A549 treated with CpdA at 1 μM for 4 hours (cell line): ENCODE measurements at places on chromosomes 5 and 9. TPM values are rescaled to one million over a fixed set of nuclear protein-coding genes. Genes with fewer than 3 reads are reported as not detected.

NREP gene
- total RNA-seq, result 1.4 to 2.7 TPM (median 2.3 TPM) in 5 replicates

MAMDC2 gene
- total RNA-seq, result 0.17 to 0.38 TPM (median 0.25 TPM) in 5 replicates

NSG2 gene
- total RNA-seq, result 0.10 TPM in 1 of 5 replicates, not detected in the others

EQTN gene
- total RNA-seq, result not detected in 5 replicates

GBGT1 gene
- 1.6 to 3.0 TPM (median 2.8 TPM) in 5 replicates for total RNA-seq

MGAT1 gene
- total RNA-seq, result 67.6 to 87.7 TPM (median 82.2 TPM) in 5 replicates

FOXD4L5 gene
- total RNA-seq, result 0.05 to 0.12 TPM (median 0.06 TPM) in 3 of 5 replicates, not detected in the others

KCNIP1 gene
- not detected in 5 replicates for total RNA-seq

TAF11L10 gene
- total RNA-seq, result not detected in 5 replicates

ADAMTSL2 gene
- total RNA-seq, result not detected in 5 replicates

SUSD3 gene
- 0.50 to 0.62 TPM (median 0.54 TPM) in 5 replicates for total RNA-seq

FLT4 gene
- total RNA-seq, result 3.5 to 5.6 TPM (median 3.9 TPM) in 5 replicates

AHRR gene
- 2.9 to 3.5 TPM (median 3.3 TPM) in 5 replicates for total RNA-seq

LMAN2 gene
- total RNA-seq, result 188 to 233 TPM (median 193 TPM) in 5 replicates

IGFBPL1 gene
- total RNA-seq, result 2.3 to 3.6 TPM (median 3.1 TPM) in 5 replicates

SH3PXD2B gene
- 12.0 to 17.7 TPM (median 16.0 TPM) in 5 replicates for total RNA-seq

ATP10B gene
- not detected in 5 replicates for total RNA-seq

PTGES gene
- total RNA-seq, result 91.2 to 108 TPM (median 93.1 TPM) in 5 replicates

CBY3 gene
- not detected in 5 replicates for total RNA-seq

RRAGA gene
- 99.8 to 127 TPM (median 124 TPM) in 5 replicates for total RNA-seq

PCDHGB3 gene
- total RNA-seq, result 0.15 to 0.35 TPM (median 0.20 TPM) in 5 replicates

PCDHGB2 gene
- 0.07 to 0.19 TPM (median 0.17 TPM) in 5 replicates for total RNA-seq

SLC2A8 gene
- 11.2 to 15.4 TPM (median 14.6 TPM) in 5 replicates for total RNA-seq

GARIN3 gene
- not detected in 5 replicates for total RNA-seq

ZNF474 gene
- 0.13 to 0.23 TPM (median 0.22 TPM) in 5 replicates for total RNA-seq

MZB1 gene
- 0.16 TPM in 1 of 5 replicates, not detected in the others for total RNA-seq

BARHL1 gene
- 0.06 TPM in 1 of 5 replicates, not detected in the others for total RNA-seq

WDR38 gene
- 0.12 to 0.17 TPM (median 0.14 TPM) in 3 of 5 replicates, not detected in the others for total RNA-seq

SARDH gene
- total RNA-seq, result 0.07 to 0.13 TPM (median 0.08 TPM) in 4 of 5 replicates, not detected in the other

PCDHA10 gene
- total RNA-seq, result 0.01 to 0.02 TPM in 2 of 5 replicates, not detected in the others

GABRA1 gene
- total RNA-seq, result not detected in 5 replicates

CDC42SE2 gene
- total RNA-seq, result 26.5 to 32.0 TPM (median 27.5 TPM) in 5 replicates

FAM151B gene
- 1.5 to 3.7 TPM (median 1.7 TPM) in 5 replicates for total RNA-seq

IZUMO3 gene
- total RNA-seq, result not detected in 5 replicates

HAVCR2 gene
- 0.29 to 0.57 TPM (median 0.52 TPM) in 5 replicates for total RNA-seq

SPRY4 gene
- 5.6 to 7.1 TPM (median 6.6 TPM) in 5 replicates for total RNA-seq

OMD gene
- total RNA-seq, result not detected in 5 replicates

NEUROG1 gene
- not detected in 5 replicates for total RNA-seq

EPB41L4A gene
- total RNA-seq, result 1.3 to 2.1 TPM (median 1.5 TPM) in 5 replicates
